Adrenal gland (tissue), 19 donors: ENCODE measurements at places on chromosomes 7 and 10. TPM values are rescaled to one million over a fixed set of nuclear protein-coding genes. Genes with fewer than 3 reads are reported as not detected.

DNA sequence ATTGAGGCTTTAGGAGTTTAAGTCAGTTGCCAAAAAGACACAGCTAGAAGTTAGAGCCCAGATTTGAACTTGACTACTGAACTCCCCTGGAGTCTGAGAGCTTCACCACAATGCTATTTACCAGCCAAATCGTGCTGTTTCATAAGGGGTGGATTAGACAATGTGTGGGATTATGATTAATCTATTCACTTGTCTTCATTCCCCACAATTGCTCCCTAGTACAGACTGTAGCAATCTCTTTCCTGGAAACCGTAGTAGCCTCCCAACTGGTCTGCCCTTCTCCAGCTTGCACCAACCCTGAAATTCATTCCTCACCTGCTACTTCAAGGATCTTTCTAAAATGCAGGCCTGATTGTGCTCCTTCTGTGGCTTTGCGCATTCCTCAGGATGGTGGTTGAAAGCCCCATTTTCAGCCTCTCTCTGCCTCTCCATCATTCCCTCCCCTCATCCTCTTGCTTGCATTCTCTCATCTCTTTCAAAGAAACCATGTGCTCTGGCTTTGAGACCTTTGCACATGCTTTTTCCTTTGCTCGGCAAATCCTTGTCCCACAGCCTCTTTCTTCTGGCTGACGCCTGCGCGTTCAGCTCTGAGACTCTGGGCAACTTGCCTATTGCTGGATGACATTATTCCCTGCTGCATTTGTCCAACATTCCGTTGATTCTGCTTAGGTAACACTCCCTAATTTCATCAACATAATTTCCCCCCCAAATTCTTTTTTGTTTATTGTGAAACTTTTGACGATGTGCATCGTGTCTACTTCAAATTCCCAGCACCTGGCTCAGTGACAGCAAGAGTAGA lies 145.1 kb downstream of the ADRA2A start:
- DNase-seq, result no peak

- DNase-seq, result no peak
Observed at GRCh38 chr7:71871446-71871845, 540.7 kb downstream of the CALN1 start.

DNA sequence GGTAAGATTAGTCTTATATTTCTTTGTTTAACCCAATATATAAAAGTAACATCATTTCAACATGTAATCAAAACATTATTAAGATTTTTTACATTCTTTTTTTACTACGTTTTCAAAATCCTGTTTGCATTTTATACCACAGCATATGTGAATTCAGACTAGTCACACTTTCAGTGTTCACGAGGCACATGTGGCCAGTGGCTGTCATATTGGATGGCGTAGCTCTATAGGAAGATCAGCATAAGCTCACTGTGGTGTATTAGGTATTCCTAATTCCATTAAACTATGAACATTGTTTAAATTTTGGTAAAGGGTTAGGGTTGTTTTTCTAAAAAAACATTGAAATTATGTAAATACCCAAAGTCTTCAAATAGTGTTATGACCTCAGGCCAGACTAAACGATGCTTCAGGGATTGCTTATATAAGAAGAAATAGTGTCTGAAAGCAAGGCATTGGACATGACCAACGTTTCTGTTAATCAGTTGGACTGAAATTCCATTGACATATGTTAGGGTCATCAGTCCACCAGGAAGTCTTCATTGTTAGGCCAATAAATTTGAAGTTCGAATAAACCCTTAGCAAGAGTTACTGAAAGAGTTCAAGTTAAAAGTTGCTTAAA lies 97.0 kb downstream of the BICC1 start:
- DNase-seq, result no peak

GRCh38 chr7:33432821-33433220 lies 303.5 kb downstream of the BBS9 start:
- DNase-seq, result no peak

GRCh38 chr10:24448351-24448999 lies 239.5 kb downstream of the KIAA1217 start:
- DNase-seq, result no peak

- no peak for DNase-seq
Observed at GRCh38 chr10:8402576-8402975, 348.1 kb downstream of the GATA3 start.

- DNase-seq, result no peak
Observed at GRCh38 chr10:106636766-106637491, 527.6 kb downstream of the SORCS1 start.

- no peak for DNase-seq
Observed at GRCh38 chr7:95213809-95214492, 110.4 kb downstream of the PON1 start.

GRCh38 chr7:43195768-43196167 lies 83.3 kb downstream of the HECW1 start:
- no peak for DNase-seq

DNA sequence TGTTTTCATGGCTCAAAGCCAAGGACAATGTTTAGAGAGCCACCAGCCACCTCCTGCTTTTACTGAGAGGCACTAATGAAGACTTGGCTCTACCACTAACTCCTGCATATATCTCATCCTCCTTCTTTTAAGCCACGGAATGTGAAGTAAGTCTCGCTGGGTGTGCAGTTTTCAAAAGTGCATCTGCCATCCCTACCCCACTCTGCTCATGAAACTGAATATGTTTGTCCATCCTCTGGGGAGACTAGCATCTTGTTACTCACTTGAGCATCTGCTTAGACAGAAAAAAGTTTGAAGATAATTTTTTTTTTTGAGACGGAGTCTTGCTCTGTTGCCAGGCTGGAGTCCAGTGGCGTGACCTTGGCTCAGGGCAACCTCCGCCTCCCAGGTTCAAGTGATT lies 40.8 kb downstream of the EPDR1 start:
- no peak for DNase-seq

DNA sequence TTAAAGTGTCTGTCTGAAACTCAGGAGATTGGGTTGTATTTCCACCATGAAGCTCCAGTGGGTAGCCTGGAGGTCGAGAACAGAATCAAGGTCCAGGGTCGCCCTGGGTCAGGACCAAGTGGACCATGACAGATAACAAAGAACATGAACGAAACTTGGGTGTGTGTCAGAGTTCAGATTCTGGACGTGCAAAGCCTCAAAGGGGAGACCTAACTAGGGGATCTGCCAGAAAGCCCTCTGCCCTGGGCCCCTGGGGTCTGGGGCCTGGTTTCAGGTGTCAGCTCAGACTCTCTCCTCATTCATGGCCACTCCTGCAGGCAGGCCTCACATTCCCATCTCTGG lies 1.6 kb downstream of the RASSF4 start:
- no peak for DNase-seq

- DNase-seq, result no peak
Observed at GRCh38 chr10:87864496-87865059, 1.2 kb downstream of the PTEN start.

- no peak for DNase-seq
Observed at GRCh38 chr10:49186613-49187012, 1.6 kb downstream of the TMEM273 start.

DNA sequence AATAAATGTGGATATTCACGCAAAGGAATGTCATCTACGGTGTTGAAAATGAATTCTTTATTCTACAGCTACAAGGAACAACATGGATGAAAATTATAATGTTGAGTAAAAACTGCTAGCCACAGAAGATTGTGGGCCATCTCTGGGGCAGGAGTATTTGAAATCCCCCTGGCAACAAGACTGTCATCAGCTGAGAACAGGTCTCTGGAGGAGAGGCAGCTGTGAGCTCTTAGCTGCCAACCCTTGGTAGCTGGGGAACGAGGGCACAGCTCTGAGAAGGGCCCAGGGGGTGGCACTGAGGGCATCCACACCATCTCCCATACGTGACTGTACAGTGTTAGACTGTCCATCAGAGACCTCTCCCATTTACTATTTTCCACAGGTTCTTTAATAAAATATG lies 340.1 kb upstream of the MGMT start:
- DNase-seq, result no peak

- no peak for DNase-seq
Observed at GRCh38 chr10:118542745-118543144, 52.7 kb downstream of the PRLHR start.

GRCh38 chr7:149823191-149823630 lies 15.0 kb upstream of the ZNF862 start:
- no peak for DNase-seq

DNA sequence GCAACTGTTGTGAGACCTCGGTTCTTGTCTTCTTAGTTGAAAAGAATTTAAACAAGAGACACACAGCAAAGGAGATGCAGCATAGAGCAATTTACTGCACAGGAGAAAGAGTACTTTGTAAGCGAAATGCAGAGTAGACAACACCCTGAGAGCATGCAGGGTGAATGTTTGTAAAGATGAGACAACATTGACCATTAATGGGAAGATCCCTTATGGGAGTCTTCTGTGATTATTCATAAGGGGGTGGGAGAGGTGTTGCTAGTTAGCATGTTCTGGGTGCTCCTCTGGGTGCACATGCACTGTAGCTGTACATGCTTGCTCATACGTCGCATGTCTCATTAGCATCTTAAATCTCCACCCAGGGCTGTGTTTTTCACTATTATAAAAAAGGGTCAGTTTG lies 62.3 kb downstream of the CLRN3 start:
- no peak for DNase-seq

DNA sequence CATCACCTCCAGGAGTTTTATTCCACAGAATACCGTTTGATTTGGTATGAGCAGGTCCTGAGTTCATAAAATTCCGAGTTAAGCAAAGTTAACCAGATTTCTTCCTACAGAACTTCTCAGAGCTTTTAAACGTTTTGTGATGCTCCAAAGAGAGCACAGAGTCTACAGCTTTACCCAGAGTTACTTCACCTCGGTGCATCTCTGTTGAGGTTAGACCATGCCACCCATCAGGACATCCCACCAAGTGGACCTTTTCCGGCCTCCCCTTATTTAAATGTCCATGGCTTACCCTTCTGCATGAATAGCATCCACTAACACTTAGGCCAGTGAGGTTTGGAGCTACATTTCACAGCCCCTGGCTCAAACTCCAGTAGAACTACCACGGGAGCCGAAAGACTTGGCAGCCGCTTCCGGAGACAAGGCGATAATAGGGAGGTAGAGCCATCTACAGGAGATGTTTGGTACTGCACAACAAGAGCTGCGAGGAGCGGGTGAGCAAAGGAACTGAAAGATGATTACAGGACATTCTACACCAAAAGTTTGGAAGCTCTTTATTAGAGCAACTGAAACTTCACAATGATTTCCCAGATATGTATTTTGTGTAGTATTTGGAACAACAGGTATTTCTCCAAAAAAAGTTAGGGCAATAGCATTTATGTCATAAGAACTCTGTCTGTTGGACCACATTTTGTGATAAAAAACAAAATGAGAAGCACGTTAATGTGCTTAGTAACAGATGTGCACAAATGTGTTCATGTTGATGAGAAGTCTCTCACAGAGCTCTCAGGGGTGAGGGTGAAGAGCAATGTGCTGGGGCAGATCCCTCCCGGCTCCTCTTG lies 174.7 kb downstream of the HERPUD2 start:
- peak; percentile 44 for DNase-seq

DNA sequence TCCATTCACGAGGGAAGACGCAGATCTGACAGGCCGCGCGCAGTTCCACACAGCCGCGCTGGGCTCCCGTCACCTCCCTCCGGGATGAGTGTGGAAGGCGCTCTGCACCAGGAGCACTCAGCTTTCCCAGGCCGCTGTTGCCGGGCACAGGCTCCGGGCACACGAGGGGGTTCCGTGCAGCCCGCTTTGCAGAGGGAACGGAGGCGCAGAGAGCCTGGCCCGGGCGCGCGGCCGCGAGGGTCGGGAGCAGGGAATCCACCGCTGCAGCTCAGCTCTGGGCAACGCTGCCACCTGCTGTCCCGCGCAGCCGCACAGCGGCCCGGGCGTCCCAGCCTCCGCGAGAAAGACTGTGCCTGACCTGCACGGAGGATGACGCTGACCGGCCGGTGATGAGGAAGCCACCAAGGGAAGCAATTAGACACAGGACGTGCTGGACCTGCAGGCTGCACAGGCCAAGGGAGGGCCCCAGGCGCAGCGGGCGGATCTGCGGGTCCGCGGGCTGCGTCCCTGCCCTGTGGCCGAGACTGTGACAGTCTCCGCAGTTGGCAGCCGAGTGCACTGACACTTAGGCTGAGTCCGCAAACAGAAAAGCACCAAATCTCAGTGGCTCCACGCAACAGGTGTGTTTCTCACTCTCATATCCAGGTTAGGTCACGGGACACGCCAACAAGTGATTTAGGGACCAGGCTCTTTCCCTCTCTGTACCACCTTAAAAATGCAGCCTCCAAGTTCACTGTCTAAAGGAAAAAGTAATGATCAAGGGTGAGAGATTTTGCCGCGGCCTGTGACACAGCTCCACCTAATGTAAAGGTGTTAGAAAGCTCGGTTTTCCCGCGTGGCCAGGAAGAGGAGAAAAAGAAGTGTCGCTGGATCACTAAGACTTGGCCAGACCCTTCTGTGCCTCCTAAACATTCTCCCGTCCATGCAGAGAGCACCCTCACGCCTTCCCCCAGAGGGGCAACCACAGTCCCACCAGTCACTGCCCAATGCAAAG lies 94.5 kb downstream of the SEC61G start:
- peak; percentile 44 for DNase-seq

GRCh38 chr10:6347391-6347951 lies 144.7 kb downstream of the PFKFB3 start:
- DNase-seq, result no peak

DNA sequence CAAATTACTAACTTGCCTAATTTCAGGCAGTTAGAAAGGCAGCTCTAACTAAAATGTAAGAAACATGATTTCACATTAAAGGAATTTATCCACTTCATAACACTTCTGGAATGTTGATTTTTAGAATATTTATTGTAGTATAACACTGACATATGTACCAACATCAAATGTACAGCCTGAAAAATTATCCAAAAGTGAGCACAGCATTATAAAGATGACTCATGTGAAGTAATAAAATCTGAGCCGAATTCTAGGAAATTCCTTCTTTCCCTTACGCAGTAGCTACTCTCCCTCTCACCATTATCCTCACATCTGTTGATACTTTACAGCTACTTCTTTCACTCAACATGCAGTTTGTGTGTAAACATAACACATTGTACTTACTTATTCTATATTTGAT lies 610.6 kb downstream of the ZWINT start:
- no peak for DNase-seq

- no peak for DNase-seq
Observed at GRCh38 chr7:82444220-82444909, 788 bp upstream of the CACNA2D1 start.

GRCh38 chr10:69757553-69758309 lies 44.0 kb upstream of the COL13A1 start:
- DNase-seq, result peak; percentile 45

GRCh38 chr7:47552621-47553020 lies 29.3 kb downstream of the TNS3 start:
- no peak for DNase-seq

Gene CALN1
- 26.0 TPM for total RNA-seq

Gene SMKR1
- total RNA-seq, result 1.8 TPM

Gene TMEM184A
- 0.06 TPM for total RNA-seq

Gene FAM24B
- 0.84 TPM for total RNA-seq
